ENCODE measurements at places on chromosomes 12 and 14.

DNA sequence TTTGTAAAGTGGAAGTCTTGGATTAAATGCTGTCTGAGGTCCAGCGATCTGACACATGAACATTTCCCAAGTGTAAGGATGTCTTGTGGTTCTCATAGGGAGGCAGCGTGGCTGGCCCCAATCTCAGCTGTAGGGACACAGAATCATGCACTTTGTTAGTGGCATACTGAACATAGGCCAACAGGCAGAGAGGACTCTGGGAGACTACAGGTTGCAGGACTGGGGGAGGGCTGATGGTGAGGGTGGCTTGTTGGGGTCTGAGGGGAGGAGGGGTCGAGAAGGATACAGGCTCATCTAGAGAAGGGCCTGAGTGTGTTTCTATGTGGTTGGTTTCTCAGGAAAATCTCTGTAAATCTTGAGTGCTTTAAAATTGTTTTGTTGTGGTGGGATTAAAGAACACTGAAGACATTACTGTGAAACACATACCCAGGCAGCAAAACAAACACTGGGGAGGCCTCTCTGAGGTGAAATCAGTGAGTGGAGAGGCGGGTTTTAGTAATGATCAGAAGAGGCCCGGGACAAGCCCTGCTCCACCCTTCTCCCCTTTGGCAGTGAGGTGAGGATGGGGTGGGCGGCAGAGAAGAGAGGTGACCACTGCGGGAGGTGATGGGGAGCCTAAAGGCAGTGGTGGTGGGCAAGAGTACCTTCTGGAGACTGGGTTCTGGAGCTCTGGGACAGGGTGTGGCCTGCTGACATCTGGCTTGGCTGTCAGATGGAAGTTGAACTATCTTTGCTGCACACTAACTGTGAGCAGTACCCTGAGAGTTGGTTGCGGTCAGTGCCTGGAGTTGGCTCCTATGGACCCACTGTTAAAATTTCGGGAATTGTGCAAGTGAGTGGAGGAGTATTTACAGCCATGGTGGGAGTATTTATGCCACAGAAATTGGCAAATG, 3.3 kb downstream of the NYNRIN start:
- DNase-seq: no peak

GRCh38 chr12:55671746-55672145, 35.1 kb downstream of the OR10P1 start:
- no peak for DNase-seq

- peak; percentile 85 for DNase-seq
Observed at GRCh38 chr12:24754690-24755638, 193.9 kb downstream of the BCAT1 start.

DNA sequence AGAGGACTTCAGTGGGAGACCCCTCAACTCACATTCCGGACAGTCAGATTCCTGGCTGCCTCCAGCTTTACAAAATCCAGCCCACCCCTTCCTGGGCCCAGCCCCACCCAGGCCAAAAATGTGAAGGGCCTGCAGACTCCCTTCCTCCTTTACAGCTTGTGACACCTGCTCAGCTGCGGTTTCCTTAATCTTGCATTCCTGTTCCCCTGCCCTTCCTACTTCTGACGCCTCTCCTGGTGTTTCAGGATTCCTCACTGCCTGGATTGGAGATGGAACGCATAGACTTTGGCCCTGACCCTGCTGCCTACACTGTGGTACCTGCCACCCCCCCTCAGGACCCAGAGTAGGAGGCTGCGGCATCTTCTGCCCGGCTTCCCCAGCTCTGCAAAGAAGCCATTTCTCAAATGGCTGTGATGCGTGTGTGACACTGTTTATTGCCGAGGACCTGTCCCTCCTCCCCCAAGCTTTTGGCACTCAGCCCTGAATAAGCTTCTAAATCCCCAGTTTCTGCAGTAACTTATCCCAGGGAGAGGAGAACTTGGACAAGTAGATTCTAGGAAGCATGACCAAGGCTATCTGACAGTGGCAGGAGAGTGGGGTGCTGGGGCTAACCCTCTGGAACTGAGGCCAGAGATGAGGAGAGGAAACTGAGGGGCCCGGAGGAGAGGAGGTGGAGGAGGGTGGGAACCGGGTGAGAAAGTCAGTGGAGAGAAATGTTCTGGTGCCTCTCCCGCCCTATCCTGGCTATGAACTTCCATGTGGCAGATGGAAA, 24.9 kb upstream of the BCDIN3D start:
- DNase-seq: peak; percentile 38

DNA sequence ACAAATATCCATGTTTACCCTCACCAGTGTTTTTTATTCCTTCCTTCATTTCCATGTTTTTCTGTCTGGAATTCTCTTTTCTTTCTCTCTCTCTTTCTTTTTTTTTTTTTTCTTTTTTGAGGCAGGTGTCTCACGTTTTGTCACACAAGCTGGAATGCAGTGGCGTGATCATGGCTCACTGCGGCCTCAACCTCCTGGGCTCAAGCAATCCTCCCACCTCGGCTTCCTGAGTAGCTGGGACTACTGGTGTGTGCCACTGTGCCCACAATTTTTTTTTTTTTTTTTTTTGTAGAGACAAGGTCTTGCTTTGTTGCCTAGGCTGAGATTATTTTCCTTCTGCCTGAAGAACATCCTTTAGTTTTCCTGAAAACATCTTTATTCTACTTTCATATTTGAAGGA, 15.0 kb upstream of the AMIGO2 start:
- DNase-seq: no peak

DNA sequence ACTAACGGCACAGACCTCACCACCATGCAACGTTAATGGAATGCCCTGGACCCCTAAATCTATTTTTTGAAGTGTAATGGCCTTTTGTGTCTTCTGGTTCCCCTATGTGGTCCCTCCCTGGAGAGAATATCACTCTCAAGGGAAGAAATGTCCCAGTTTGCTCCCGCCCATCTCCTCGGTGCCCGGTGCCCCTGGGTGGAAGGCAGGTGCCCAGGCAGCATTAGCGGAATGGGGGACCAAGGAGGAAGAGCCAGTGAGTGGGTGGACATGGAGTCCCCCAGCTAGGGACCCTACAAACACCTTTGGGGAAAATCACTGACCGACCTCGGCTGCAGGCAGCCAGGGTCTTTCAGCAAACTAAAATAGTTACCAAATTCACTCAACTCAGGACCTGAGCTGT, 212.1 kb upstream of the RTL1 start:
- DNase-seq: no peak

GRCh38 chr12:68805592-68806120, 2.3 kb upstream of the MDM2 start:
- DNase-seq: no peak

DNA sequence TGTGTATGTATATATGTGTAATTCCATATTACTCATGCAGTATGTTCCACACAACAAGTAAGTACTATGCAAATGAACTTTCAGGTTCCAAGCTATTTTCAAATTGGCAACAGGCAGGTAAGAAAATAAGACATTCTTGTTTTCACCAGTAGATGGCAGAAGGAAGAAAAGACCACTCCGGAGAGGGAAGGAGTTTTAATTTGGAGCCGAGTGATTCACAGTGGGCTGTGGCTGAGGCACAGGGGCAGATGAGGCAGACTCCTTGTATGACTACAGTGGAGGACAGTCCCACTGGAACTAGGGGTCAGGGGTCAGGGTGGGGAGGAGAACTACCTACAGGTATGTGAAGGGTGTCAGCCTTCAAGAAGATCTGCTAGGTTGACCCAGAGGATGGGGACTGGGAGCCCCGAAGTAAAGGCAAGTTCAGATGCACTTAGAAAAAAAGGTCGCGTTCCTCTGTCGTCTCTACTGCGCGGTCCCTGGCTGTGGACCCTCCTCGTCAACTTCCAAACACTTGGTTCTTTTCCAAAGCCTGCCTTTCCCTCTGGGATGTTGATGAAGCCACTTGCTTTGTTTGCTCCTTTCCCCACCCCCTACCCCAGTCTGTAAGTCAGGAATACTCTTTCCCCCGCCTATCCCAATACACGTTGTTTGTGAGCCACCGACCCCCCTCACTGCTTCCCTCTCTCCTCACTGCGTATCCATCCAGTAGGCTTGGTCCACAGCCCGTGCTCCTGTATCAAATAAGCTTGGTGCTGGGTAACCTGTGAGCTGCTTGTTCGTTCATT, 24.1 kb downstream of the DDX47 start:
- DNase-seq: no peak

DNA sequence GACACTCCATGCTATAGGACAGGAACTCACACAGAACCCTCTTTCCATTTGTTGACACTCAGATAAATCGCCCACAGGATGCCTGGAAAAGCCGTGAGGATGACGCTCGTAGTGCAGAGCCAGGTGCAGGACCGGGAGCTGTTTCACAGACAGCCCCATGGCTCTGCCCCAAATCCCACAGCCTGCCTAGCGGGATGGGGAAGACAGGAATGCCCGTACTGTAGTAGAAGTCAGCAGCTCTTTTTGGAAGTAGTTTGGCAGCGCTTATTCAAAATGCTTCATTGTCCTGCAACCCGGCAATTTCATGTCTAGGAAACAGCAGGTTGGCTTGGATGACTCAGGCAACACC, 41.6 kb downstream of the JAG2 start:
- DNase-seq: no peak

DNA sequence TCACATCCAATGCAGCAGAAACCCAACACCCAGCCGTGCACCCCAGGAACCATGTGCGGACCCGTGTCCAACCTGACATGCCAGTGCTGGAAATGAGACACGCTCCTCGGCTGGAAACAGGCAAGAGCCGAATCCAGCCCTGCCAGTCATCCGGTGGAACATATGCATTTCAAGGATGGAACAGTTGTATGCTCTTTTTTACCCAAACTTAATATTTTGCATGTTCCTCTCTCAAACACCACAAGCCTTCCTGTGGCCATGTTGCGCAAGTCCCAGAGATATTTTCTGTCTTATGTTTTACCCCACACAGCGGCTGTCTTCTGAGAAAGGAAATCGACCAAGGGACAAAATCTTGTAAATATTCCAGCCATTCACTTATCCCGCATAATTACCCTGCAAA, 196.9 kb downstream of the BCL11B start:
- DNase-seq: no peak

DNA sequence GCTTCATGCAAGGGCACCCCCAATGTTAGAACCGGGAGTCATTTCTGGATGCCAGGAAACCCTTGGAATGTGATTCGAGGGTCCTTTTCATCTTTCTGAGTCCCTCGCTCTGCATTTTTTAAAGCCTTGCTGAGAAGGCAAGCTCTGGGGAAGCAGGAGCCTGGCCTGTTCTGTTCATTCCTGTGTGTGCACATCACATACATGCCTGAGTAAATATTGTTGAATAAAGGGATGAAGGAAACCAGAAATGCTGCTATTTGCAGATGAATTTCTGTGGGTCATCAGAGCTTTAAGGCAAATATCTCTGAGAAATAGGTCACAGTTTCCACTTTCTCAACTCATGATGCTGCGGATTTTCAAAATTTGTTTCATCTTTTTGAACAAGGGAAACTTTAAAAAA, 170.1 kb downstream of the PAH start:
- no peak for DNase-seq

DNA sequence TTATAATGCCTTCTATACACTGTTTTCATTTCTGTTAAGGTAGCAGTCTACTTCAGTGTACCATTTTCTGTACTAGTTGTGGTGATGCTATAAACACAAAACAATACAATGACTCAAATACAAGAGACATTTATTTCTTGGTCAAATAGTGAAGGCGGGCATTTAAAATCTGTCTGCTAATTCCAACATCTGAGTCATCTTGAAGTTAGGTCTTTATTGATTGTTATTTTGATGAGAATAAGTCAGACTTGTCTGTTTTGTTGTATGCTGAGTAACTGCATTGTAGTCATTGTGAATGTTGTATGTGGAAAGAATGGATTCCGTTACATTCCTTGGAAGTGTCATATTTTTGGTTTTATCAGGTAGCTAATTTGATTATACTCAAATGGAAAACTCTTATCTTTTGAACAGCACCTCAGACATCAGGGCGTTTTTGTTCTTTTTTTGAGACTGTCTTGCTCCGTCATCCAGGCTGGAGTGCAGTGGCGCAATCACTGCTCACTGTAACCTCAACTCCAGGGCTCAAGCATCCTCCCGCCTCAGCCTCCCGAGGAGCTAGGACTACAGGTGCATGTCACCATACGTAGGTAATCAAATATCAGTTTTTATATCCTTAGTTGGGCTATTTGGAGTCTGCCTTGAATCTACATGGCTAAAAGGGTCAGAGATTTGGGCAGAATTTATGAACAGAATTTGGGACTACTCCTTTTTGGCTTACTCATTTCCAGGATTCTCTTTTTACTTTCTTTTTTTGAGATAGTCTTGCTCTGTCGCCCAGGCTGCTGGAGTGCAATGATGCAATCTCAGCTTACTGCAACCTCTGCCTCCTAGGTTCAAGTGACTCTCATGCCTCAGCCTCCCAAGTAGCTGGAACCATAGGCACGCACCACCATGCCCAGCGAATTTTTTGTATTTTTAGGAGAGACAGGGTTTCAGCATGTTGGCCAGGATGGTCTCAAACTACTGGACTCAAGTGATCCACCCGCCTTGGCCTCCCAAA, 56.8 kb downstream of the PAPLN start:
- DNase-seq: no peak

- no peak for DNase-seq
Observed at GRCh38 chr12:92912052-92912451, 17.0 kb downstream of the EEA1 start.

GRCh38 chr12:76976777-76977382, 88.5 kb downstream of the E2F7 start:
- no peak for DNase-seq

DNA sequence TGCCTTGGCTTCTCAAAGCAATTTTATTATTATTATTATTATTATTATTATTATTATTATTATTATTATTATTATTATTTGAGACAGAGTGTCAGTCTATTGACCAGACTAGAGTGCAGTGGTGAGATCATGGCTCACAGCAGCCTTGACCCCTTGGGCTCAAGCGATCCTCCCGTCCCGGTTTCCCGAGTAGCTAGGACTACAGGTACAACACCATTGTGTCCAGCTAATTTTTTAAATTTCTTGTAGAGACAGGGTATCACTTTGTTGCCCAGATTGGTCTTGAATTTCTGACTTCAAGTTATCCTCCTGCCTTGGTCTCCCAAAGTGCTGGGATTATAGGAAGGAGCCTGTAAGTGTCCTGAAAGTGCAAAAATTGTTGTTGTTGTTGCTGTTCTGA, 11.6 kb upstream of the AP4S1 start:
- DNase-seq: no peak

- DNase-seq: no peak
Observed at GRCh38 chr12:56014205-56014604, 6.6 kb upstream of the IKZF4 start.

GRCh38 chr14:60276347-60276746, 27.3 kb downstream of the PPM1A start:
- DNase-seq: no peak

DNA sequence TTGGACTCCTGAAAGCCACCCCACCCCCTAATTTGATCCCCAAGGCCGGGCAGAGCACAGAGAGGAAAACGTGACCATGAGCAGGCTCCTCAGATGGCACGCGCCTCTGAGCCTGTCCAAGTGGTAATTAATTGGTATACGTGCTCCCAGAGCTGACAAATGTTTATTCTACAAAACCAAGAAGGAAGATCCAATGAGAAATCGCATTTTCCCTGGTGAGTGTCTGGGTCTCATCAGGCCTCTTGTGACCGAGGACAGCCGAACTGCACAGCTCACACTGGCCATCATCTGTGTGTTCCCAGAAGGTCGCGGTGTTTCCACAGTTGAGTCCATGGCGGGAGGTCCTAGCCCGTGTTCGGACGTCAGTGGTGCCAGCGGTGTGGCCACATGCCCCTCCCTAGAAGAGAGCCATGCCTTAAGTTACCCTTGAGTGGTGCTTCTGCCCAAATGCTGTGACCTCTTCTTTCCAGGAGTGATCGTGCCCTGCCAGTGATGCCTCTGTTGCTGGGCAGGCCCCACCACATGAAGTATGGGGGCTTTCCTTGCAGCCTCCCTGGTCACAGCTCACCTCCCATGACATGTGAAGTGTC, 317.5 kb upstream of the RTL1 start:
- no peak for DNase-seq
